Activated T-cell treated with anti-CD3 and anti-CD28 coated beads, Interleukin-2, amount 50 U/mL, for 1 hour (primary cell): ENCODE measurements at places on chromosomes 5 and 9.

- no peak for DNase-seq
Measured at GRCh38 chr5:113187906-113188305, 211.3 kb downstream of the DCP2 start.

DNA sequence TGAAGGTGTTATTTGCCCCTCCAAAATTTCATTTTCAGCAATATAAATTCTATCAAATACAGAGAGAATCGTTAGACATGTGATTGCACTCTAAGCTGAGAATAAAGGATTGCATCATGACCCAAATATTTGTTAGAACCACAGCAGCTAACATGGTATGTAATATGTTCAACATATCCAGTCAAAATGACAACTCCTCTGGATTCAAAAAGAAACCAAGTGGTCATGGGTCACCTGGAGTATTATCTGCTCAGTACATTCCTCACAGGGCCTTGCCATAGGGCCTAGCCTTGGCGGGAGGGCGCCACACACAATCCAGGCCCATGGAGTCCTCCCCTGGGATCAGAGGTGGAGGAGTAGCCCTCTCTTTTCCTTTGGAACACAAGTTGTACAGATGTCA is 179.2 kb downstream of the HSD17B3 start:
- no peak for DNase-seq

GRCh38 chr5:109416882-109417281 is 7.1 kb upstream of the PJA2 start:
- no peak for DNase-seq

- no peak for DNase-seq
Measured at GRCh38 chr5:134968055-134968454, 348 bp downstream of the CATSPER3 start.

DNA sequence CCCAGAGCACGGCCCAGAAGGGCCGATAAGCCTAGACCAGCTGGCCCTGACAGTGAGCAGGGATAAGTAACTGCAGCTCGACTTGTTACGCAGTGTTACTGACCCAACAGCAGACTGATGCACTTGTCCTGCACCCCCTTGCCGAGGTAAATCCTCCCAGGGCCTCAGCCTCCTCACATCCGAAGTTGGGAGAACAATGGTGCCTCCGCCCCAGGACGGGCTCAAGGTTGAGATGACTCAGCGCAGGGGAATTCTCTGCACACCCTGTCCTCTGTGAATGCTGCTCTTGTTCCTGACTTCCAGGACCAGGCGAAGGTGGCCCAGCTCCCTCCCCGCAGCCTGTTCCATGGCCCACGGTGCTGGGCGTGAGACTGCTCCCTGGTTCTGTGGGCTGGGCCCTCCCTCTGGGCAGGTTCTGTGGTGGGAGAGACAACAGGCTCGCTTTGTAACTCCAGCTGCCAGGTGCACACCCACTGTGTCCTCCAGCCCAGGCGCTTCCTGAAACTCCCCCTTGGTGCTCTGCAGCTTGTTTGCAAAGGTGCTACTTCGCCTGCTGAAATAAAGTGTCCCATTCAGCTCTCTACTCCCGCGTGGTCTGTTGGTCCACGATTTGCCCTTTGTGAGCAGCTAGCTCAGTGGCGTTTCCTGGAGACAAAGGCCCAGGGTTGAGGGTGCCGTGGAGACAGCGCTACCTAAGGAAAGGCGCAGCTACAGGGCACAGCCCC is 40.1 kb upstream of the SLC6A19 start:
- DNase-seq = no peak

DNA sequence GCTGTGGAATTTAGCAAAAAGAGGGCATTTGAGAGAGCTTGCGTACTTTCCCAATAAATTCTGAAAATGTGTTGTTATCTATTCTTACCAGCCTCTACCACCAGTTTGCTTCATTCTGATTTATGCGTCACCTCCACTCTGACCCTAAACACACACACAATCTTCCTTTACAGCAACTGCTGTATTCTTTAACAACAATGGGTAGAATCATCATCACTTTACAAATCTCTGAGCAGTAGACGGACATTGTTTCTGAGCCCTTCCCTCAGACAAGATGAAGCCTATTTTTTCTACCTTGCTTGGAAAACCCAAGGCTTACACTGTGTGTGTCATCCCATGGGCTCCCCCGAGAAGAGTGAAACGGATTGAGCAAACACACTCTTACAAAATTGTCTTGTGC is 83.1 kb upstream of the RASA1 start:
- DNase-seq = no peak

DNA sequence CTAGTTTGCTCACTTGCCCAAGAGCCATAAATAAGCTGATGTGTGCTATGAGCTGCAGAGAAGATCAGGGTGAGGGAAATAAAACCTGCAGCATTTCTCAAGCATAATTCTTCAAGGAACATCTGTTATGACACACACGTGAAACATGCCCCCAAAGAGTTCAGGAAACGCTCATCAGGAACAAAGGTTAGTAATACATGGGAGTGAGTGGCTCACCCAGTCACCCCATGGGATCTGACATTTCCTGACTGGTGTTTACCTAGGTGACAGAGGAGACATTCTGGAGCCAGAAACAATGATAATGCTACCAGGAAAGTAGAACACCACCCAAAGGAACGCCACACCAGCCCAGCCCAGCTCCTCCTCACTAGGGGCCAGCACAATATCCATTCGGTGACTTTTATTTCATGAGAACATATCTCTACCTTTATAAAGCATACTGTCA is 66.0 kb downstream of the FRMD3 start:
- no peak for DNase-seq

DNA sequence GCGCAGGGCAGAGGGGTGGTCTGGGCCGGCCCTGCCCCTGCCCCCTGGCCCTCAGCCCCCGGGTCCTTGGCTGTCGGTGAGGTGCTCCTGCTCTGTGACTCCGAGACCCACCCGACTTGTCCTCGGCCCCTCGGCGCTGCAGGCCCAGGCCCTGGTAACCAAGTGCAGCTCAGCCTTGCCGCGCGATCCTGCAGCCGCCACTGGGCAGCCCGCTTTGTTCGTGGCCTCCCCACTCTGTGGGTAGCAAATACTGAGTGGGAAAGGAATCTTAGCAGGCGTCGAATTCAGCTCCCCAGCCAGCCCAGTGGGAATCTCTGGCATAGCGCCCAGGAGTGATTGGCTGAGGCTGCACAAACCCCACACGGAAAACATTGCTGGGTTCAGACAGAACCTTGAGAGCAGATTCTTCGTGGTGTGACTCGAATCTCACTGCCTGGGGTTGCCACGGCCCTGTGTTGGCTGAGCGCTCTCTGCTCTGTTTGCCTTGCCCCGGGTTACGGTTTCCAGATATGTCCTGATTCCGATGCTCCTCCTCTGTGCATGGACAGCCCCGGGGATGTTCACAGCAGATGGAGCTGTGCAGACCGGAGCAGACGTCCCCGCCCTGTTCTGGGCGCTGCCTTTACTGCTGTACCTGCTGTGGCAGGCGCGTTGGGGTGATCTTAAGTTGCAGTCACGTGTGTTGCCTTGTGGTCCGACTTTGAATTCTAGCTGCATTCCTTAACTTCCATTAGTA is 13.4 kb upstream of the EXOC3 start:
- DNase-seq = peak; percentile 10

DNA sequence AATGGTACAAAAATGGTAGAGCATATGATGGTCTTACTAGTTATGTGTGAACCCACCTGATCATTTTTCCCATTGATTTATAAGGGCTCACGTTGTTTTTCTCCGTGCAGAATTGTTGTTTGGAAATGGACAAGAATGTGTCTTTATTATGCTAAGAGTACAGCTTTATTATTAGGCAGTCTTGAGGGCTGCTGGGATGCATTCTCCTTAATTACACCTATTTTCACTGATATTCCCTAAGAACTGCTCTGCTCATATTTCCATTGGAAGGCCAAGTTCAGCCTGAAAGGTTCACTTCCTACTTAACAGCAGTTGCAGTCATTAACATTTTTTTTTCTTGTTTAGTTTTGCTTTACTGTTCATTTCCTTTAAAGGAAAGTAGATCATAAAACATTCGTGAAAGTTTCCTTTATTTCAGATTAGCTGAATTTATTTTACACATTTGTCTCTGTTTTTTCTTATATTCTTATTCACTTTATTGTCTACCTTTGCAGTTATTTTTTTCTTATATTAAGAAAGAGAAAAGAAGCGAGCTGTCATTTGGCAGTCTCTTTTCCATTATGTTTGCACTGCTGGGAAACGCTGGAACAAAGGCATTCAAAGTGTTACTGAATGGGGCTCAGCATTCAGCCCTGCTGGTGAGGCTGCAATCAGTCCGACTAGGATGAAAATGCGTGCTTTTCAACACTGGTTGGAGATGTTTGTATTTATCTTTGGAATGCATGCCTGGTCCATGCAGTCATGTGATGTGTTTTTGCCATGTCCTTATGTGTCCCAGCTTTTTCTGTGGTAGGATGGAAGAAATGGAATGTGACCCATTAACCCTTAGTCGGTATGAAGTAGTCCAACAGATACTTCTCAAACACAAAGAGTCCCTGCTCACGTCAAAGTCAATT is 602.7 kb upstream of the ZNF608 start:
- DNase-seq = no peak

DNA sequence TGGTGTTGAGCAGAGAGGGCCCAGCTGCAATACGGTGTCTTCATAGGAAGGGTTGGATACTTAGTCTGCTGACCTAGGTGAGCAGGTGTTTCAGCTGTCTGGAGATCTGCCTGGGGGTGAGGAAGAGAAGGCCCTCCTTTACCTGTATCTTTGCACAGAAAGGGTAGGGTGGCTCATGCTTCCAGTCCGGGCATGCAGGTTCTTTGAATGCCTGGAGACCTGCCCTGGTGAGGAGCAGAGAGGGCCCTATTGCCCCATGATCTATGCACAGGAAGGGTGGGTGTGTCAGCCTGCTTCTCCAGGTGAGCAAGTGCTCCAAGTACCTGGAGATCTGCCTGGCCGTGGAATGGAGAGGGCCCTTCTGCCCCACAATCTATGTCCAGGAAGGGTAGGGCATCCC is 63.0 kb downstream of the FER start:
- DNase-seq = no peak

GRCh38 chr9:93149361-93149760 is 15.3 kb upstream of the NINJ1 start:
- DNase-seq = no peak
